ENCODE measurements at places on chromosomes 4 and X.

DNA sequence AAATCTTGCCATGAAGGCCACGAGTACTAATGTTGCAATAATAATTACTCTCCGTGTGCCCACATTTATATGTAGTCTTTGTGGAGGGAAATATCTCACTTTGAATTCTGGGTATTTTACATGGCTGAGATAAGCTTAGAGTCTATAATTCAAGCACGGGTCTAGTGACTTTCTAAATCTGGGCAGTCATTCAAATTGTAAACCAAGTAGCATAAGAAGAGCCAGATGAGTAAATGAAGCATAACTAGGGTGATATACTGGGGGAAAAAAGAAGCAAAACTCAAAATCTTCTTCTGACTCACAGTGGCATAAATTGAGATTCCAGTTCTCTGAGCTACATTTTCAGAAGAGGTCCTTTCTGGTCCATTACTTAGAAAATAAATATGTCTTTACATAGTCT, 53.0 kb downstream of the MAPK10 start:
- no peak for DNase-seq

GRCh38 chrX:135740681-135741149, 27.3 kb downstream of the CT45A1 start:
- no peak for DNase-seq

DNA sequence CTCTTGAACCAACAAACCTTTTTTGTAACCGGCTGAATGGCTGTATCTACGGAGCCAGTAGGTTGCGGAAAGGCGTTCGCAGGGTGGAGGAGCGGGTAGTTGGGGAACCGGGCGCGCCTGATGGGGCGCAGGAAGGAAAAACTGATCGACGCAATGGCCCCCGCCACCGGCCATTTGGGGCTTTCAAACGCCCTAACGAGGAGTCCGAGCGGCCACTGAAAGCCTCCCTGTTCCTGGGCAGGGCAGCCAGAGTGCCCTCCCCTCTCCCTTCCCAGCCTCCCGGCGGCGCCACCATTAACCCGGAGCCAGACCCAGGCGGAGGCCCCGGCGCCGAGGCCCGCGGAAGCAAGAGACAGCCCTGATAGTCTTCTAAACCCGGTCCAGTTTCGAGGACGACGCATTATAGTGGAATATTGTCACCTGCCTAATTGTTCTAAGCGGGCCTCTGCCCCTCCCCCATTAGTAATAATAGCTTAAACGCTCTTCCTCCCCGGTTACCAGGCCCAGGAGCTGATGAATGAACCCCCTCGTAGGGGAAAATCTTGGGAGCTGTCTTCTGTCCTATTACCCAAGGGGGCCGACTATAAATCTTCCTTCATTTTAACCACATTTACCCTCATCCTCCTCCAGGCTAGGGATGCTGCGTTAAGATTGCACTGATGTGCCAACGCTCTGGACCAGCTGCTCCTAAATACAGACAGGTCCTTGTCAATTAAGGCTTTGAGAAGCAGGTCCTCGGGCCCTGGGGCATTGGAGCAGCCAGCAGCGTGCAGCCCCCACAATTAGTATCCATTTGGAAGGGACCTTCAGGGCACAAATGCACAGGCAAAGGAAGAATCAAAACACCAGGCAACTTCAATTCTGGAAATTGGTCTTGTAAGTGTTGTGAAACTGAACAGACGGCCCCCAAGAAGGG, 61.6 kb upstream of the TMEM33 start:
- no peak for DNase-seq

DNA sequence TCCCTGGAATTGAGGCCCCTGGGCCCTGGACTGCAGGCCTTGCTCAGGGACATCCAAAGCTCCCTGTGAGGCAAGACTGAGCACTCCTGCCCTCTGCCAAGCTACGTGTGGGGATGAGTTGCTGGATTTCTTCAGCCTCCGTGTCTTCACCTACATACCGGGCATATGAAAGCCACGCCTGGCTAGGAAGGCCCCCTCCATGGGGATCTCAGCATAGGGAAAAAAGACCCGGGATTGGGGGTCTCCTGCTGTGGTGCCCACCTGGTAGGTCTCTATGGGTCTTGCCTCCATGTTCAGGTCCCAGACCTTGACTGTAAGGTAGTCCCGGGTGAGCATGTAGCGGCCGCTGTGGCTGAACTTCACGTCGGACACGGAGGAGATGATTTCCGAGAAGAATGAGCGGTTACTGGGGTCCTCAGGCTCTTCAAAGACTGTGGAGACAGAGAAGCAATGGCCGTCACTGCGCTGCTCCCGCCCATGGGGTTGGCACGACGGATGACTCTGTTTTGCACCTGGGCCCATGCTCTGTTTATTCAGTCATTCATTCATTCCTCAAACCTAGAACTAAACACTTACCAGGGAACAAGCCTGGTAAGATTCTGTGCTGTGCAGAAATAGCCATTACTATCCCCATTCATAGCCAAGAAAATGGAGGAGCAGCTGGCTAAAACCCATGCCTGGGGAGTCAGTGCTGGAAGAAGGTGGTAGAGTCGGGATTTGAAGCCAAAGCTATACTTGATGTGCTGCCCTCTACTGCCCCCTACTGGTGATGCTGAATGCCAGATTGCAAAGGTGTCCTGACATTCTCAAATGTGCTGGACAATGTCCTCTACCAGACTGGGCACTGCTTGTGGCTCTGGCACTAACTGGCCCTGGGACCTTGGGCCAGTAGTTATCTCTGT, 63.9 kb downstream of the WFS1 start:
- DNase-seq: no peak

DNA sequence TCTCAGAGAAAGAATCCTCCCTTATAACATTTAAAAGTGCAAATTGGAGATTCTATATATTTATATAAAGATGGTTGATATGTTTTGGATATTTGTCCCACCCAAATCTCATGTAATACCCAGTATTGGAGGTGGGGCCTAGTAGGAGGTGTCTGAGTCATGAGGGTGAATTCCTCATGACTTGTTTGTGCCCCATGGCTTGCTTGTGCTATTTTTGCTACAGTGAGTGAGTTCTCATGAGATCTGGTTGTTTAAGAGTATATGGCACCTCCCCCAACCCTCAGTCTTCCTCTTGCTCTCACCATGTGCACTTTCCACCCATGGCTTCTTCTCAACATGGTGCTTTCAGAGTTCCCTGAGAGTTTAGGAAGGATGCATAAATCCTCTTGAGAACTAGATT, 9.5 kb upstream of the ANKRD50 start:
- DNase-seq: no peak

DNA sequence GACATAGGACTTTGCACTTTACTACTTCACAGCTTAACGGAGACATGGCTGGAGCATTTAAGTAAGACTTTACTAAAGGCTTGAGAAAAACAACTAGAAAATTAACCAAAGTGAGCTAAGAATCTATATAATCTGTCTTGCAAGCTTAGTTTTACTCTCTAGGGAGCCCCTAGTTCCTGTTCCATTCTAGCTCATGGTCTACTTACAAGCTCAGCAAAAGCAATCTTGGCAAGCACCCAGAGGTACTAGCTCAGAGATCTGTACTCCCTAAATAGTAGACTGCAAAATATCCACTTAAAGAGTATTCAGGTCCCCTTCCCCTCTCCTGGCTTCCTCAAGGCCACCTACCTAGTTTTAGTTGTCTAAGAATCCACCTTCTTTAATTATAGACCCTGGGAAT, 469.0 kb downstream of the IDS start:
- DNase-seq: peak; percentile 6

GRCh38 chr4:10706236-10706635, 21.7 kb upstream of the CLNK start:
- no peak for DNase-seq

- DNase-seq: peak; percentile 2
Measured at GRCh38 chrX:64885850-64886249, 90.4 kb downstream of the ZC4H2 start.

- no peak for DNase-seq
Measured at GRCh38 chr4:77695774-77696173, 90.2 kb downstream of the CXCL13 start.

DNA sequence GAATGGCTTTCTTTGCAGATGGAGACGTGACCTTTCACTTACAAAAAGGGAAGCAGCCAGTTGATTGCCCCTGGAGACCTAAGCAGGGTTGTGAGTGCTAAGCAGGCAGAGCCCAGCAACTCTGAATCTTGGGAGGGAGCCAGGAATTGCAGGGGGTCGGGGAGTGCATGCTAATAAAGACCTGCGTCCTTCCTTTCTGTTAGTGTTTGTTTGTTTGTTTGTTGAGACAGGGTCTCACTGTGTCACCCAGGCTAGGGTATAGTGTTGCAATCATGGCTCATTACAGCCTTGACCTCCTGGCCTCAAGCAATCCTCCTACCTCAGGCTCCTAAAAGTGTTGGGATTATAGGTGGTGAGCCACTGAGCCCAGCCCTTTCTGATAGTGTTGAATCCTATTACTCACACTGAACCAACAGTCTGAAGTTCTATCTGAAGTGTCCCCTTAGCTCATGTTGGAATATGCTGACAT, 137.4 kb downstream of the CEP135 start:
- no peak for DNase-seq

DNA sequence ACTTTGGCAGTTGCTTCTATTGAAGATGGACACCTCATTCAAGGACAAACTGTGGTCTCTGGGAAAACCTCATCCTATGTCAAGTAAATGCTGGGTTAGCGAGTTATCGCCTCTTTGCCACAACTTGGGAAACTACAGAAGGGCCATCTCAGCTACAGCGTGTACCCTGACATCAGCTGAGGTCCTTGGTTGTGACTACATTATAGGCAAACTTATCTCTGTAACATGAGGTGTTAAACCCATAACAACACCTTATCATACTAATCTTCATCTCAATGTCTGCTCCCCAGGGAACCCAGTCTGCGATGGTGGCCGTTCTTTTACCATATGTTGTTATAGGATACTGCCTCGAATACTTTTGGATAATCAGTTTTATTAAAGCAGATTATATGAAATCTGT, 1862.7 kb downstream of the STIM2 start:
- DNase-seq: no peak

- peak; percentile 2 for DNase-seq
Measured at GRCh38 chrX:22674932-22675331, 324.8 kb upstream of the DDX53 start.

All from thyroid gland (tissue), 4 donors.